Activated B cell treated with CpG ODN at 0.5 μM for 24 hours (primary cell): ENCODE measurements at places on chromosomes 13 and 19. TPM values are rescaled to one million over a fixed set of nuclear protein-coding genes. Genes with fewer than 3 reads are reported as not detected.

ONECUT3 gene
- not detected in 2 replicates for total RNA-seq

PDX1 gene
- not detected in 2 replicates for total RNA-seq

NLRP4 gene
- total RNA-seq = 0.31 and 0.34 TPM in 2 replicates

TMPRSS9 gene
- not detected in 2 replicates for total RNA-seq

CD177 gene
- total RNA-seq = not detected in 2 replicates

UGGT2 gene
- total RNA-seq = 4.9 and 6.5 TPM in 2 replicates

C19orf67 gene
- not detected in 2 replicates for total RNA-seq

DLEU7 gene
- total RNA-seq = not detected in 2 replicates

CGB5 gene
- total RNA-seq = not detected in 2 replicates

VSTM2B gene
- not detected in 2 replicates for total RNA-seq

GRCh38 chr13:48404952-48405351, 8.0 kb downstream of the LPAR6 start:
- DNase-seq = no peak

GRCh38 chr19:5893907-5894703, 9.5 kb downstream of the NDUFA11 start:
- no peak for DNase-seq

- no peak for DNase-seq
These were observed 184.3 kb upstream of the TSC22D1 start for GRCh38 chr13:44760434-44760833.

- no peak for DNase-seq
These were observed 25.5 kb upstream of the STARD13 start for GRCh38 chr13:33311040-33311439.

- DNase-seq = no peak
These were observed 47.0 kb downstream of the MCF2L start for GRCh38 chr13:113015826-113016525.

GRCh38 chr13:48542581-48543341, 9.9 kb upstream of the RCBTB2 start:
- DNase-seq = no peak

DNA sequence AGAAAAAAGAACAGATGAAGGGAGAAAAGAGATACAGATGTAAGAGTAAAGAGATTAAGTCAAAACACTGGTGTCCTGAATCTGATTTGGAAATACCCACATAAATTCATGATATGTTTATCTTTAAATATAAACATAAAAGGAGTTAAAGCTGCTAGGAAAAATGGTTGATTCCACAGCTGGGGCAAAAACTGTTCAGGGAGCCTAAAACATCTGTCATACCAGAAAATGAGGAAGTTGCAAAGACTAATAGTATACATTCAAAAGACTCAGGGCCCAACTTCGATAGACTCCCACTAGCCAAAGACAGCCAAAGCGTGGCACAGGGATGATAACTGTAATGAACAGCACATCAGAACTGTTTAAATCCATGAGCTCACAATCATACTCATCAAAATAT, 62.0 kb downstream of the ABCC4 start:
- no peak for DNase-seq

DNA sequence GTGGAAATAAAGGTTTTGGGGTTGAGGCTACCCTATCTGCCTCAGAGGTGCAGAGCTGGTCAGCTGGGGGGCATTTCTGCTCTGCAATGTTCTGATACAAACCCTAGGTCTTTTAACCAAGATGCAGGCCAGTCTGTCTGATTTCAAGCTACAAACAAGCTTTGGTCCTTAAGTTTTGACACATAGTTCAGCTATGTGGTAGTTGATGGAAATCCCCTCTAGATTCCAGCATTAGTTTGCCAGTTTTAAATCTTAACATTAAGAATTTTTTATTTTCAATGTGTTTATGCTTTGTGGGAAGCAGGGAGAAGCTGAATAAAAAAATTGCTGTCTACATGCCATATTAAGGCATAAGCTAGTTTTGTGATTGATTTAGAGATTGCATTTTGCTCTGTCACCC, 225.7 kb downstream of the LMO7 start:
- no peak for DNase-seq

DNA sequence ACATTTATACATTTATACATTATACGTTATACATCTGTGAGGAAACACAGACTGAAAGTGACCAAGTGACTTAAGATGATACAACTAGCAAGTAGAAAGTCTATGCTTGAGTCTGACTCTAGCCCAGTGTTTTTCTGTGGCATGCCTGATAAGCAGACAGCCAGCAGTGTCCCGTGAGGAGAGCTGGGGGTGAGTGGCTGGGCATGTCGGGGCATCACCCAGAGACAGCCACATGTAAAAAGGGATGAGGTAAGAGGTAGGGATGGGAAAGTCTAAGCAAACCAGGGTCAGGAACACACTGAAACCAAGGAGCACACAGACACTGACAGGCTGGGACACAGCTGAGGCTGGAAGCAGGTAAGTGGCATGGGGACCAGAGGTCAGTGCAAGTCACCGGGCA, 333.2 kb downstream of the FOXO1 start:
- no peak for DNase-seq

DNA sequence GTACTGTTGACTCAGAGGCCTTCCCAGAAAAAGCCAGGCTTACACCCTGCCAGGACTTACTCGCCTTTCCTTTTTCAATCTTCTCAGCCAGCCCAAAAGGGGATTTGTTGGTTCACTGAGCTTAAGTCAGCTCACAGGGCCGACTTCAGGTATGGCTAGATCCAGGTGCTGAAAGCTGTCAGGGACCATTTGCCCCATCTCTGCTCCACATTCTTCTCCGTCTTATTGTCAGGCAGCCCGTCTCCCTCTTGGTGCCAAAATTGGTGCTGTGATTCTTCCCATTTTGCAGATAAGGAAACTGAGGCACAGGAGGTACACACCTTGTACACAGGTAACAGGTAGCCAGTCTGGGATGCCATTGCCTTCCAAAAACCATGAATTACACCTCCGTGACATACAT, 2.4 kb downstream of the C19orf38 start:
- no peak for DNase-seq

DNA sequence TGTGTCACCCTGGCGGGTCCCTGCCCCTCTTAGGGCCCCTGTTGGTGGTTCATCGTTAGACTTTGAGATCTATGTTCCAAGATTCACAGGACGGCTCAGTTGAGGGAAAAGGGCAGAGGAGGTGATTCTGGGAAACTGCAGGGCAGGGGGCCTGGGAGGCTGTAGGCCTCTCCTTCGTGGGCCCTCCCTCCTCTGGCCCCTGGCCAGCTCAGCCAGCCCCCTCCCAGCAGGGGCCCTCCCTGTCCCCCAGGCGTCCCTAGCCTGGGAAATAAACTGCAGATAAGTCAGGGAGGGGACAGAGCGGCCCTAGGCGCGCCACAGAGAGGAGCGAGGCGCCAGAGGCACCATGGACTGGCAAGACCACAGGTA, 6.5 kb downstream of the HIF3A start:
- DNase-seq = no peak

DNA sequence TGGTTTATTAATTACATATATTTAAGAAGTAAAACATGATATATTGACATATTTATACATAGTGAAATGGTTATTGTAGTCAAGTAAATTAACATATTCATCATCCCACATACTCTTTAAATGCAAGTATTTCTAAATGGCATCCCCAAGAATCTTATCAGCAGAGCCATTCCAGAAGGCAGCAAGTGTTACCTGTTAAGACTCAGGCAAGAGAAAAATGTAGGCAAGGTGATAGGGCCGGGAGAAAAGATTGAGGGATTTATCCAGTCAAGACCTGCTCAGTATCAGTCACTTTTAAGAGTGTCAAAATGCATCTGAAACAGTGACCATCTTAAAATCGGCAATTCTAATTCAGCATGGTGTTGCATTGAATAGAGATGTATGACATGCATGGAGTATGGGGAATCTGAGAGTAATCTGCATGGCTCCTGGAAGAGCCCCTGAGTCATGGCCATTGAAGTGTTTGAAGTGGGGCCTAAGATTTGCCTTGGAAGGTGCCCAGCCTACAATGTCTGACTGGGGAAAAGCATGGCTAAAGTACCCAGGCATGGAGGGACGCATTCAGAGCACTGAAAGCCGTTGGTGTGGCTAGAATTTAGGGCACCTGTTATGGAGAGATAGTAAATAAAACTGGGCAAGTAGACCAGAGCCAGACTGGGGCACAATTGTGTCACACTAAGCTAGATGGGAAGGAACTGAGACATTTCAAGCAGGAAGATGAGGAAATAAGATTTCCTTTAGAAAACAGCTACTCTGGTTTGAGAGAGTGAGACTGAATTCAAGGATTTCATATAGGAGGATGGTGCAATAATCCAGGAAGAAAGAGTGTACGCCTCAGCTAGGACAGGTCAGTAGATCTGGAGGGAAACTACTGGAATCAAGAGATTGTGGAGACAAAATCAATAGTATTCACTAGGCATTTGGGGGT, 25.0 kb upstream of the C1QTNF9B start:
- no peak for DNase-seq

DNA sequence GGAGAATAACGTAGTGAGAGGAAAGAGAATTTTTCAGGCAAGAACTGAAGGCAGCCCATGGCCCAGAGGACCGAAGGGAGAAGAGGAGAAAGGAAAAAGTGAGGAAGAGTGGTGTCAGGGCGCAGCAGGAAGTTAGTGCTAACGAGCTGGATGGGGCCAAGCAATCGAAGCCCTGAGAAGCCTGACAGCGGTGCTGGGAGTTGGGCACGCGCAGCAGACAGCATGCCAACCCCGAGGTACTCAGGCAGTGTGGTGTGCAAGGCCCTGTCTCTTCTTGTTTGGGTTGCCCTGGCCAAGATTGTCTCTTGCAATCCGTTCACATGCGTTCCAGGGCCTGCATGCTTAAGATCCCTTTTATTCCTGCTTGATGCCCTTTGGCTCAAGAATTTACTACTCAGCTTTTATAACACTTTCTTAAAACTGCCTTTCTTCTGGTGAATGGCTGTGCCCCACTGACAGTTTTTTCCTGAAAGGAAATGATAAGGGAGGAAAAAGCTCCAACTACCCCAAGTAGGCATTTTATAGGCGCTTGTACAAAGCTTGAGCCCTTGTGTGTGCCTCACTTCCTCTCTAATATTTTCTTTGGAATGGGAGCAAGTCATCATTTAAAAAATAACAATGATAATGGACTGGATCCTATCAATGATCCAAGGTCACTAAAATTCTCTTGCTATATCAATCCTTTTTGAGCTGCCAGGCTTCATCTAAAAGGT, 115.4 kb downstream of the FLT1 start:
- no peak for DNase-seq
